ENCODE measurements at places on chromosomes 13 and 19.

DNA sequence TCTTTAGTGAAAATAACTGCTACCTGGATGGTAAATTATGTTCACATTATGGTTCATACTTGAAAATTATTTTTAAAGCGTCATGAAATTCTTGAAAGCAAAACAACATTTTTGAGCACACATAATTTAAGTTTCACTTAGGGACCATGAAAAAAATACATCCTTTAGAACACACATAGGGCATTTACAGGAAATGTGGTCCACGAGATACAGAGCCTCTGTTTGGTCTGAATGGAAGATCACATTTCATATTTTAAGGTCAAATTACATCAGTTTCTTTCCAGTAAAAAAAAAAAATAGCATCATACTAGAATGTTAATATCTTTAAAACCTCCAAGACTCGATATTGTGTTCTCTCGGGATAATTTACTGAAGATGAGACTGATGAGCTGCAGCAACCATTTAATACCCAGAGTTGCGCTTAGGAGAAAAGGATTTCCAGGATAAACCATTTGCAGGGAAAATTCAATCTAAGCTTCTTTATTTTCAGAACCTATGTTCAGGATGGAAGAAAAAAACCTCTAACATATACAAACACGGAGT, 720.7 kb downstream of the DIAPH3 start:
- DNase-seq = no peak

GRCh38 chr19:10230173-10230860, 814 bp downstream of the S1PR2 start:
- peak; percentile 47 for DNase-seq

GRCh38 chr13:75600371-75600770, 35.8 kb upstream of the LMO7 start:
- DNase-seq = no peak

GRCh38 chr19:15159251-15159650, 41.5 kb downstream of the NOTCH3 start:
- no peak for DNase-seq

DNA sequence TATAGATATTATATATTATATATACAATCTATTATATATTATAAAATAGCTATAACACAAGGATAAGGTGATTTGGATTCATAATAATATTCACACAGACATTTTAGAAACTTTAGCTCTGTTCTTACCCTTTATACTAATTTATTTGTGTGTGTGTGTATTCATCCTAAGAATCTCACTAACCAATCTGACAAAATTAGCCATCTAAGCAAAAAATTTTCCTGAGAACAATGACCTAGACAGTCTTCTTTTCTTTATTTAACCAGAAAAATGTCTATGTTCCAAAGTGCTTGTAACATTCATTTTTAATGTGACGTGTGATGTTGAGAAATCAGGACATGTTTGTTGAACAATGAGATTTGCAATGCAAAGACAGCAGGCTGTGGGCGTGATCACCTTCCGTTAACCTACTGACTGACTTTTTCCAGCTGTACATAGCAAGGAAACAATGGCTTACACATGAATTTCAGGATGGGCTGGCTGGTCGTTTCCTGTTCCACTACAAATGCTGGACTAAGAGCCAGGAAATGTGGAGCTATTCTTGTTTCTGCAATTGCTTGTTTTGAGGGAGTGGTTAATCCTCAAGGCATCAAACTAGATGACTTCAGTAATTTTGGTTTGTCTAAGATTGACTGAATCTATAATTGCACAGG, 634.6 kb upstream of the ARGLU1 start:
- no peak for DNase-seq

- no peak for DNase-seq
Observed at GRCh38 chr13:20132052-20132634, 28.7 kb downstream of the GJA3 start.

GRCh38 chr13:42574435-42575311, 721 bp downstream of the TNFSF11 start:
- peak; percentile 30 for DNase-seq

GRCh38 chr19:35294859-35295791, 3.2 kb downstream of the MAG start:
- DNase-seq = no peak

DNA sequence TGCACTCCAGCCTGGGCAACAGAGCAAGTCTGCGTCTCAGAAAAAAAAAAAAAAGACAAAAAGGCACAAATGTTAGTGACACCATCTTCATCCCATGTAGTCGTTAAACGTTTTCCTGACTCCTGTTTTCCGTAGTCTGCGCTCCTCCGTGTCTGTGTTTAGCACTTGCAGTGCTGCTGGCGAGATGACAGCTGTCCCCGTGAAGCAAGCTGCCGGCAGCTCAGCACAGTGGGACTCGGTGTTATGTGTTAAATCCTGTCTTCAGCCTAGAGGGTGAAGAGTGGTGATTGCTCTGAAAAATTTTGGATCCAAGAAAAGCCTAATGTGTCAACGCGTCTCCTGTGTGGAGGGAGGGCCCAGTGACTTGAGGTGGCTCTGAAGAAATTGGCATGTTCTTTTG, 18.4 kb downstream of the UBXN6 start:
- DNase-seq = no peak

DNA sequence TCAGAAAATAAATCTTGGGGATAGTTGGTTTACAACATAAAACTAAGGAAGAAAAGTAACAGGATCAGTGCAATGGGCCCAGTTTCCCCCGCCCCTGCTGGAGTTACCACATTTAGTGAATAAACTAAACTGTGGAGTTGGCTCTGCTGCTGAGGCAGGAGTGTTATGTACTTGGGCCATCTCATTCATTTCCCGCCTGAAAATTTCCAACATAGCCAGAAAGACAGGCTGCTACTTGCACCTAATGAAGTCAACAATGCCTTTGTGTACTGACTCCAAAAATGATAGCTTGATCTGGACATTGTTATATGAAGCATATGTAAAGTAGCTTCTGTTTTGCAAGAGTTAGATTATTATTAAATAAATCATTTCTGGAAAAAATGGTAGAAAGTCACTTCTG, 7.9 kb upstream of the RNASEH2B start:
- DNase-seq = no peak

GRCh38 chr19:45079911-45080370, 881 bp downstream of the GEMIN7 start:
- DNase-seq = no peak

DNA sequence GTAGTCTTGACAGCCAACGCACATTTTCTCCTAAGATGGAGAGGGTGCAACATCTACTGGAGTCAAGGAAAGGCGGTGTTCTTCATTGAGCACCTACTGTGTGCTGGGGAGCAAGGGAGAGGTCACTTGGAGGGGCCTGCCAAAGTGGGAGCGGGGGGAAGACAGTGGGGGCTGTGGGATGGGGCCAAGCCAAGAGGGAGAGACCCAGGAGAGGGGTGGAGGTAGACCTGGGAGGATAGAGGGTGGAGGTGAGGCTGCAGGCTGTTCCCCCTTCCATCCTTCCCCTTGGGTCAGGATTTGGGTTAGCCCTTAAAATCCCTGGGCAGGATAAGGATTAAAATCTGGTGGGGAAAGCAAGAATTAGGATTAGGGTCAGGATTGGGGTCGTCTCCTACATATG, 1.7 kb upstream of the PLPP2 start:
- no peak for DNase-seq

- DNase-seq = no peak
Observed at GRCh38 chr19:51097796-51098195, 10.4 kb downstream of the CTU1 start.

DNA sequence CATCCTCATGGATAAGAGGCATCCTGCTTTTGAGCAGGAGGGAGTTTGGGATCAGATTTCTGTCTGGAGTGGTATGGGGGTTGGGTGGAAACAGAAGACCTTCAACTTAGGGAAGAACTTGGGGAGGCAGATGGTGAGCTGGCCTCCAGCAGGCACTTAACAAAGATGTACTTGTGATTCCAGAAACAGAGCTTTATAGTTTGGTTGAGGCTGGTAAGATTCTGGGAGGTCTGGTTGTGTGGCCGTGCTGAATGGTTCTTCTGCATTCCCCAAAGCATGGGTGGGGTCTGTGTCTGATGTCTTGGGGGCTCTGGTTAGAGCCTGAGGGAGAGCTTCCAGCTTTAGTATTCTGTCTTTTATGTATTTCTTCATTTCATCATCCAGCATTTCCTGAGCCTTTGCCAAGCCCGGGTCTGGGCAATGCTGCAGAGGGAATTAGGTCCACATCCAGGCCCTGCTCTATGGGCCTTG, 4.8 kb downstream of the MEGF8 start:
- no peak for DNase-seq

GRCh38 chr13:113859311-113860050, 4.4 kb downstream of the GAS6 start:
- DNase-seq = no peak

DNA sequence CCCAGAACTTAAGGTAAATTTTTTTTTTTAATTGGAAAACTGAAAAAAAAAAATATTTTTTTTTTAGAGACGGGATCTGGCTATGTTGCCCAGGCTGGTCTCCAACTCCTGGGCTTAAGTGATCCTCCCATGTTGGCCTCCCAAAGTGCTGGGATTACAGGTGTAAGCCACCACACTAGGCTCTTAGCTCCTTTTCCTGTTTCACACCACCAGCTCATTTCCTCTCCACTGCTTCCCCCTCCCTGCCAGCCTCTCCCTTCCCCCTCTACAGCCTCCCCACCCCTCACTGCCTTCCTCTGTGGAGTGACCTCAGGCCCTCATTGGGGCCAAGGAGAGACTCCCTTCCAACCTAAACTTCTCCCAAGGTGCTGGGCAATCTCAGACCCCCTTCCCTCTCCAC, 4.2 kb upstream of the GIPR start:
- no peak for DNase-seq
